Iris pigment epithelial cell (primary cell): ENCODE measurements at places on chromosomes 7 and 10.

DNA sequence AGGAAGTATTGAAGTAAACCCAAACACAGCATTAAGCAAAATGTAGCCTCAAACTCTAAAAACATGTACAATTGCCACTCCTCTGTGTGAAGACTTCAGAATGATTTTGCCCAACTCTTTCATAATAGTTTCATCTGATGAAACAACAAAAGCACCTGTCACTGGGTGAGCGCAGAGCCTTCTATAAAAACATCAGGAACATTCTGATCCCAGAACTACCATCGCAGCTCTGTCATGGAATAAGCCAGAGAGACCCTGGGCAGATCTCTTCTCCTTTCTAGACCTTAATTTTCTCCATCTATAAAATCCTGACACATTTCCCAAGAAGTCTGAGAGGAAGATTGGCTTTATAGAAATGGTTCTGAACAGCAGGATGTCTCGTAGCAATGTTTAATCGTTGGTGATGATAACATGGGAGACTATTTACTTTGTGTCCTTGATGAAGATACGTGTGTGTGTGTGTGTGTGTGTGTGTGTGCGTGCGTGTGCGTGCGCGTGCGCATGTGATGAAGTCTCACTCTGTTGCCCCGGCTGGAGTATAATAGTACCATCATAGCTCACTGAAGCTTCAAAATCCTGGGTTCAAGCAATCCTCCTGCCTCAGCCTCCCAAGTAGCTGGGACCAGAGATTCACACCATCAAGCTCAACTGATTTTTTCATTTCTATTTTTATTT, 198.0 kb downstream of the KIAA1217 start:
- DNase-seq = no peak

DNA sequence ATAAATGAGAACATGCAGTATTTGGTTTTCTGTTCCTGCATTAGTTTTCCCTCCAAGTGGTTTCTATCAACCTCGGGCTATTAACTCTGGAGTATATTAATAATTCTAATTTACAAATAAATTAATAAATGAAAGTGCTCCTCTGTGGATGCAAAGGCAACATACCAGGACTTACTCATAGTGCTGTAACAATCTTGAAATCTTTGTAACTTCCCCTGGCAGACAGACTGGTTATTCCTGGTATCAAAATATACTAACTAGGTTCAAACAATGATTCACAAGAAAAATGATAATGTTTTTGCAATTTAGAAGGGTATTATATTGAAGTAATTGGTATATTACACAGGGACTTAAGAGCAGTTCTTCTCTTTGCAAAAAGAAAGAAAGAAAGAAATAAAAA, 177.2 kb downstream of the FANK1 start:
- DNase-seq = peak; percentile 26

DNA sequence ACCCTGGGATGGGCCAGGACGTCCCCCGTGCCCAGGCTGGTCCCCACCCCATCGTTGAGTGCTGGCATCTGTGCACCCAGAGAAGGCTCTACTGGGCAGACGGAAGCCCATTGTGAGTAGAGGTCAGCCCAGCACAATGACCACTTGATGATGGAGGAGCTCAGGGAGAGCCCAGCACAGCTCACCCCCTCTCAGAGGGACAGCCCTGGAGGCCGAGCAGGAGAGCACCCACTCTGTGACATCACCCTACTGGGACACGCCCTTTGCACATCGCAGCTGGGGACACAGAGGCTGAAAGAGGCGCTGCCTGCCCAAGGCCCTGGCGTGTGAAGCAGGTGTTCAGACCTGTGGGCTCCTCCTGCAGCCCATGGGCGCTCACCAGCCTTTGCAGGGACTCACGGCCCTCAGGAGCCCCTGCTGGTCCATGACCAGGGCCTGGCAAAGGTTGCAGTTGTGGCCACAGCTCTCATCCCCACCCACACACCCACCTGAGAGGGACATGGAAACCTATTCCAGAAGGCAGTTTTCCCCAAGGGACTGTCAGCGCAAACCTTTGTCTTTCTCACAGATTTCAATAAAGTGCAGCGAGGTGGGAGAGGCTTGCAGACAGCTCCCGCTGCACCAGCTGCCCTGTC, 67.2 kb upstream of the PPP2R2D start:
- no peak for DNase-seq

GRCh38 chr10:79241629-79241989, 105.7 kb upstream of the PPIF start:
- no peak for DNase-seq

DNA sequence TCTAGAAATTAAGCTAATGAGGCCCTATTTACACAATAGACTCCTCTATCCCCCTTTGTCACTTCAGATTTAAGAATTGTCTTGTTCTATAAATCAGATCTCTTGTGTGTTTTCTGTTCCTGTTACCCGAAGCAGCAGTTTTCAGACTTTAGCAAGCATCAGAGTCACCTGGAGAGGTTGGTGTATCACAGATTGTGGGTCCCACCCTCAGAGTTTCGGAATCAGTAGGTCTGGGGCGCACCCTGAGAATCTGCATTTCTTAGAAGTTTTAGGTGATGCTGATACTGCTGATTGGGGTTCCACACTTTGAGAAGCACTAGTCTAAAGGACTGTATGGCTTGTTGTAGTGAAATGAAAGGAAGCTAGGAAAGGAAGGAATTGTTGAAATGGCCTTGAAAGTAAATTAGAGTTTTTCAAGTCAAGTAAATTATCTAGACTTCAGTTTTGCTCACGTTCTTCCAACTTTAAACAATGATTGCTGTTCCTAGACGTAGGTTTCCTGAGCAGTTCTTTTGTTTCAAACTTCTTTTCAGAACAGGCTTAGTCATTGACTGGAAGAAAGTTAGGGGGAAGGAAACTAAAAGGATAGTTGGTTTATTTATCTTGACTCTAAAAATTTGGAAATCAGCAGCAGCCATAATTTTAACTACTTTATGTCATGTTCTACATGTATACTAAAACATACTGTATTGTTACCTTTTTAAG, 15.7 kb downstream of the BPGM start:
- peak; percentile 53 for DNase-seq

- peak; percentile 69 for DNase-seq
Observed at GRCh38 chr10:74437822-74438221, 286.8 kb downstream of the ADK start.

DNA sequence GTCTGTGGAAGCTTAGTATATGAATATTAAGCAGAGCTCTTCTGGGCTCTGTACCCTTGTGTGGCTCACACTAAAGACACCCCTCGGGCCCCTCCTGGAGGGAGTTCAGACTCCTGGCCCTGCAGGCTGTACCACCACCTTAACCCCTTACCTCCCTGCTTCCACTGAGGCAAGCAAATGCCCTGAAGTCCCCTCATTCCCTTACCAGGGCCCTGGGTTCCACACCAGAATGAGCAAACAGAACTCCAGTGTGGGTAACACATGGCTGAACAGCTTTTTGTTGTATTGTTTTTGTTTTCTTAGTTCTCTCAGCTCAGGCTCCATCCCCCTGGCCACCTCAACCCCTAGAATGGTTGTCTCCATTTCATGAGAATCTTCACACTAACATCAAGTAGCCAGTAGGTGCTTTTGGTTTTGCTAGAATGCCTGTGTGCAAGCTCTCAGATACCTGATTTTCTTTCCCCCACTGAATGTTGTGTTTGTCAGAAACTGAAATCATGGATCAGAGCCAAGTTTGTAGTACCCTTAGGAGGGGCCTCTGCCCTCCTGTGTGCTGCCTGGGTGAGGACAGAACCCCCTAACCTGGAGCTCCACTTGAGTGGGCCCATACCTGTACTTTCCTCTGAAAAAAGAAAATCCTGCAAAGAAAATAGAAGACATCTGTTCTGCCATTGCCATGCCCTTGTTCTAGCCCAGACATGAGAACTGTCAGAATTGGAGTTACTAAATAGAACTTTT, 2.8 kb upstream of the WAPL start:
- DNase-seq = no peak

DNA sequence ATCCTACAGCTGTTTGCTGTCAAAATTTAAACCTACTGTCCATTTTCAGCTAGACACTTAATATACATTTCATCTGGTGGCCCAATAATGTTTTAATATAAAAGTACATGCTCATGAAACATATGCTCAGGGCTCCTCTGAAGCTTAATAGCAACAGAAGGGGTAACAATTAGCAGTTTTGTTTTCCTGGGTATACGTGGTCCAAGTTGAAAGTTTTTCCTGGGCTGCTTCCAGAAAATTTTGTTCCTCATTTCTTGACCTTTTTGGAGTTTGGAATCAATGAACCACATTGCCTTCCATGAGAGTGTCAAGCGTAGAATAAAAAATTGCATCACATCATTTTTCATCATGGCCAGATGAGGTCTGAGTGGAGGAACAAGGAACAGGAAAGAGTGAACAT, 537.3 kb upstream of the MGMT start:
- no peak for DNase-seq

GRCh38 chr7:2644220-2644561, 12.4 kb downstream of the TTYH3 start:
- no peak for DNase-seq

DNA sequence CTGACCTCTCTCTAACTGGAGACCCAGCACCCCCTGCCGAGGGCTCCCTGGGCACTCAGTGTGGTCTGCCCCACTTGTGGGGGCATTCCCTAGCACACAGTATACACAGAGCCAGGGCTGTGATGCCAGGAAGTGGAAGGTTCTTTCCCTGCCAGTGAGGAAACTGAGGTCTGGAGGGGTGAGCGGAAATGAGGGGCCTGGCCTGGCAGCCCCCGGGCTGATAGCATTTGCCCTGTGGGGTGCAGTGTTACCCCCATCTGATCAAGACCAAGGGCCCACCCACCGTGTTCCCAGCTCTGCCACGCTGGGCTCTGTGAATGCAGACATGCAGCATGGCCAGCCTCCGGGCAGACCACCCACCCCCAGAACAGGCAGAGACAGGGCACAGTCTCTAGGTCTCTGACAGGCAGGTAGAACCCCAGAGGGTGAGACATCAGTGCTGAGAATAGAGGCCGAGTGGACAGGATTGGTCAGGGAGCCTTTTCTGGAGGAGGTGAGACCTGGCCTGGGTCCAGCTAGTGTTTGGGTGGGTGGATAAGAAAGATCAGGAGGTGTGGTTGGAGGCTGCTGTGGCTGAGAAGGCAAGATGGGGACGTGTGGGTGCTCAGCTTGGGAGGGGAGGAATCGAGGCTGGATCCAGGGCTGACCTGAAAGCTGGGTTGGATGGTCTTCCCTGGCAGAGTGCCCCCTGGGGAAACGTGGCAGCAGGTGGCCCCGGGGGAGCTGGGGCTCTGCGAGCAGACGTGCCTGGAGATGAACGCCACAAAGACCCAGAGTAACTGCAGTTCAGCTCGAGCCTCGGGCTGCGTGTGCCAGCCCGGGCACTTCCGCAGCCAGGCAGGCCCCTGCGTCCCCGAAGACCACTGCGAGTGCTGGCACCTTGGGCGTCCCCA, 10.8 kb upstream of the ZNF862 start:
- no peak for DNase-seq

- DNase-seq = peak; percentile 6
Observed at GRCh38 chr10:99329304-99329553, at the start of gene CNNM1. CNNM1 (plus strand) TSS chr10:99329356; CDS start chr10:99329388, 32 bp downstream.

DNA sequence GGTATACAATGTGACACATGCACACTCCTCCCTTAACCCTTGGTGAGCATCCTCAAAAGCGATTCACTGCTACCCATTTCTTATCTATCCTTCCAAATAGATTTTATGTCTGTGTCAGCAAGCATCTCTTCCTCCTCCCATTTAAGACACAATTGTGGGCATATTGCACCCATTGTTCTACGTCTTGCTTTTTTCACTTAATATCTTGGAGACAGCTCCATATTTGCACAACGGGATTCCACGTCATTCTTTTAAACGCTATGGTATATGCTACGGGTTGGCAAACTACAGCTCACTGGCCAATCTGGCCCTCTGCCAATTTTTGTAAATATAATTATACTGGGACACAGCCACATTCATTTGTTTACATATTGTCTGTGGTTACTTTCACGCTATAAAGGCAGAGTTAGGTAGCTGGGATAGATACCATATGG, 88.6 kb downstream of the RNF216 start:
- DNase-seq = peak; percentile 59

DNA sequence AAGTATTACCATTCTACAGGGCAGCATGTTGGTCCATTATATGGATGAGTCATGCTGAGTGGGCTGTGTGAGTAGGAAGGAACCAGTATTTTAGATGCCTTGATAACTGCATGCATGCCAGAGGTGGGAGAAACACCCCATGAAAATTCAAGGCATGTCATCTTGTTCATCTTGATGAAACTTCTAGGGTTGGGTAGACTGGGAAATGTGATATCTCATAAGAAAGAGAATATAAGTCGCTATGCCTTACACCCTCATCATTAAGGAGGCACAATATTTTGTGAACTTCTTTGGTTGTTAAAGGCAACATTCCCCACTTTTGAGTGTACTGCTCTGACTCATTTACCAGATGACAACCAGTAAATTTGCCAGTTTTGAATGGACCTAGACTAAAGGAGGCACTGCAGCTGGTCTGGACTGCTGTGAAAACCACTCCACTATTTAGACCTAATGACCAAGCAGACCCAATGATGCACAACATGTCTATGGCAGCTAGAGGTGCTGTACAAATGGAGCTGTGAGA, 48.0 kb downstream of the ZNF365 start:
- peak; percentile 63 for DNase-seq

GRCh38 chr10:127813290-127813689, 76.3 kb downstream of the FOXI2 start:
- DNase-seq = no peak

GRCh38 chr7:157009778-157010587, 480 bp downstream of the MNX1 start:
- no peak for DNase-seq

DNA sequence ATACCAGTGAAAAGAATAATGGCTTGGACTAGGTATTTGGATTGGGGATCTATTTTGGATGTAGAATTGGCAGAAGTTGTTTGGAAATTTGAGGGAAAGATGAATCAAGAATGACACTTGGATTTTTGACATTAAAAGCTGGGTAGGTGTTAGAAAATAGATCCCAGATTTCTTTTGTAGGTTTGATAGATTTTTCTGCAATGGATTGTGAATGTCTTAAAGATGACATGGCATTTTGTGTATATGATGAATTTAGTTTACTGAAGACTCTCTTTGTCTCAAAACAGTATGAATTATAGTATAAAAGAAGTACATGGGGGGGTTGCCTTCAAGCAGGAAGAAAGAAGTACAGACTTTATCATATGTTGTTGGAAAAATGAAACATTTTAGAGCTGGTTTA, 75.8 kb downstream of the MPLKIP start:
- DNase-seq = peak; percentile 18

- DNase-seq = no peak
Observed at GRCh38 chr10:61987951-61988379, 86.5 kb downstream of the ARID5B start.

- no peak for DNase-seq
Observed at GRCh38 chr10:51178634-51179033, 104.3 kb downstream of the PRKG1 start.

GRCh38 chr7:112494656-112495055, 13.9 kb downstream of the LSMEM1 start:
- no peak for DNase-seq

- DNase-seq = peak; percentile 6
Observed at GRCh38 chr10:36114141-36114540, 472.0 kb upstream of the FZD8 start.

GRCh38 chr10:111840546-111840945, 343.0 kb downstream of the GPAM start:
- DNase-seq = no peak

GRCh38 chr7:37757563-37757962, 74.0 kb downstream of the GPR141 start:
- DNase-seq = no peak
